ENCODE measurements at places on chromosomes 1 and 21.

DNA sequence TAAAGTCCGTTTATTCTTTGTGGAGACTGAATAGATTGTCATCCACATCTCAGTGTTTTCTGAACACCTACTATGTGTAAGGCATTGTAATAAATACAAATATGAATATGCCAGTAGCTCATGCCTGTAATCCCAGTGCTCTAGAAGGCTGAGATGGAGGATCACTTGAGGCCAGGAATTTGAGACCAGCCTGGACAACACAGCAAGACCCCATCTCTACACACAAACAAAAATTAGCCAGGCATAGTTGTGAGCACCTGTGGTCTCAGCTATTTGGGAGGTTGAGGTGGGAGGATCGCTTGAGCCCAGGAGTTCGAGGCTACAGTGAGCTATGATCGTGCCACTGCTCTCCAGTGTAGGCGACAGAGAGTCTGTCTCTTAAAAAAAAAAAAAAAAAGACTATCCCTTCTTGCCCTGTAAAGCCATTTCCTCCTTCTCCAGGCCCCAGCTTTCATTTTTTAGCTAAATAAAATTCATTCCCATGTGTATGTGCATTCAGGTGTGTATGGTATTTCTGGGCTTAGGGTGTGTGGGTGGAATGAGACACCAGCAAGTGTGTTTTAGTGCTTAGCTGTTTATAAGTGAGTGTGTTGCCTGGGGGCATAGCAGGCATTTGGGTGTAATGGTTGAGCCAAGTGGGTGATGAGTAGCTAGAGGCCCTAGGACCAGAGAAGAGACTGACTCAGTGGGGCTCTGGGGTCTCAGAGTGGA is 7.8 kb downstream of the CELSR2 start:
- DNase-seq, result no peak

GRCh38 chr1:85295654-85296053 is 19.2 kb upstream of the BCL10 start:
- DNase-seq, result no peak

- DNase-seq, result no peak
Observed at GRCh38 chr1:168879896-168880734, 151.1 kb upstream of the DPT start.

DNA sequence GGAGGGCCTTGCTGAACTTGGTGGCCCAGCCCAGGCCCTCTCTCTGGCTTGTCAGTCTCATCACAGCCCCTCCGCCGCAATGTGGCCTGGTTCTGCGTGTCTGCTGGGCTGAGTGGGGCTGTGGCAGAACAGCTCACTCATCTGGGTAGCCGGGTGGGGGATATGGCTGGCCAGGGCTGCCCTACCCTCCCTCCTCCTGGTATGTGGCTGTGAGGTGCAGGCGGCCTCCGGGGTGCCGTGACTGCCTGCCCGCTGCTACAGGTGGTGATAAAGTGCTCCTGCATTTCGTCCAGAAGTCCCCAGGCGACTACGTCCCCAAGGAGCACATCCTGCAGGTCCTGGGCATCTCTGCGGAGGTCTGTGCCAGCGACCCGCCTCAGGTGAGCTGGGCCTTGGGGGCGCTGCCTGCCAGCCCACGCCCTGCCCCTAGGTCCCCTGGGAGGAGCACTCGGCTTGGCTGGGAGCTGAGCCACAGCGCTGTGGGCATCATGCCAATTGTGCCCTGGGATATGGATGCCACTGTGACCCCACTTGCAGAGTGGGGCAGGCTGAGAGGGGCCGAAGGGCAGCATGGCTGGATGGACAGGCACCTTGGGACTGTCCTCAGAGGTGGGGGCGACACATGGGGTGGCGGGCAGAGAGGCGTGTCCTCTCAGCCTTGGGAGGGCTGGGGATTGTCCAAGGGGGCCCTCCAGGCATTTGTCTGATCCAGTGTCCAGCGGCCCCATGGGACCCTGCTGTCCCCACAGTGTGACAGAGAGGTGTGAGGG is 2.3 kb downstream of the PRXL2B start:
- no peak for DNase-seq

DNA sequence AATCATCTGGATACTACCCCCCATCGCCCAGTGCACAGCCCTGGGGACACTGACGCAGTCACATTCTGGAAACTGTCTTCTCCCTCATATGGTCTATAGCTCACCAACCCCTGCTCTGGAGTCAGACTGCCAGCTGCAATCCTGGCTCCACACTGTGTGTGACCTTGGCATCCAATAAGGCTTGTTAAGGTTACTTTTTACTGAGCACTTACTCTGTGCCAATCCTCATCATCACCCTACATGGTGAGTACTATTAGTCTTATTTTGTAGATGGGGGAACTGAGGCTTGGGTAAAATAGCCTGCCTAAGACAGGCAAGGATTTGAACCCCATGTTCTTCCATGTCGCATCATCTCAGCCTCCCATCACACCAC is 34.9 kb downstream of the AHDC1 start:
- no peak for DNase-seq

GRCh38 chr1:242712248-242712647 is 187.8 kb upstream of the PLD5 start:
- no peak for DNase-seq

- DNase-seq, result peak; percentile 80
Observed at GRCh38 chr1:87154384-87154783, 174.3 kb upstream of the LMO4 start.

GRCh38 chr1:236365999-236366570 is 28.0 kb upstream of the EDARADD start:
- DNase-seq, result no peak

GRCh38 chr1:203263496-203263895 is 34.0 kb upstream of the CHIT1 start:
- DNase-seq, result no peak
